ENCODE measurements at places on chromosomes 6 and 20.

GRCh38 chr20:401682-402495 is 6.2 kb upstream of the RBCK1 start:
- DNase-seq: no peak

DNA sequence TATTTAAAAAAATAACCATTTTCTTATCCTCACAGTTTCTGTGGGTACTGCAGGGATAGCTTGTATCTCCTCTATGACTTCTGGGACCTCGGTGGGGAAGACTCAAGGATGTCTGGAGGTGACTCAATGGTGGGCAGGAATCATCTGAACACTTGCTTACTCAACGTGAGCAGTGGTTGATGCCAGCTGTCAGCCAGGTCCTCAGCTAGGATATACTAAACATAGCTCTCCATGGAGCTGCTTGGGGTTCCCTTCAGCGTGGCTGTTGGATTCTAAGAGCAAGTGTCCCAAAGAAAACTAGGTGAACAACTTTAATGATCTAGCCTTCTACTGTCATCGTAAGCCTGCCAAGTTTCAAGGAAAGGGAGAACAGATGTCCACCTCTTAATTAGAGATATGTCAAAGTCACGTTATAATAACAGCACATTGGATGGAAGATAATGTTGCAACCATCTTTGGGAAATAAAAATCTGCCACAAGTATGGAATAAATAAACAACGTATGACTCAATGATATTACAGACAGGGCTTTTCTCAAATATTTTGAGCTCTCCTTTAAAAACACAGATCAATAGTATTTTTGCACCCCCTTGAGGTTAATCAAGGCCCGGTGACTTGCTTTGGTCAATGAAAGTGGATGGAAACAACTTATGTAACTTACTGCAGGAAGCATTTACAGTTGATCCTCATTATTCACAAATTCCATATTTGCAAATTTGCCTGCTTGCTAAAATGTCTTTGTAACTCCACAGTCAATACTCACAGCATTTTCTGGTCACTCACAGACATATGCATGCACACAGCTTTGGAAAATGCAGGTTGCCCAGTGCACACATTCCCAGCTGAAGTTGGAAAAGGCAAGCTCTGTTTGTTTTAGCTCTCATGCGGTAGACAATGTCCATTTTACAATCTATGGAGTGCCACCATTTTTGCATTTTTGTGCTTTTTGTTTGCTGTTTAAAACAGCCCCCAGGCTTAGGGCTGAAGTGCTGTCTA is 6.6 kb upstream of the HEBP2 start:
- DNase-seq: no peak

DNA sequence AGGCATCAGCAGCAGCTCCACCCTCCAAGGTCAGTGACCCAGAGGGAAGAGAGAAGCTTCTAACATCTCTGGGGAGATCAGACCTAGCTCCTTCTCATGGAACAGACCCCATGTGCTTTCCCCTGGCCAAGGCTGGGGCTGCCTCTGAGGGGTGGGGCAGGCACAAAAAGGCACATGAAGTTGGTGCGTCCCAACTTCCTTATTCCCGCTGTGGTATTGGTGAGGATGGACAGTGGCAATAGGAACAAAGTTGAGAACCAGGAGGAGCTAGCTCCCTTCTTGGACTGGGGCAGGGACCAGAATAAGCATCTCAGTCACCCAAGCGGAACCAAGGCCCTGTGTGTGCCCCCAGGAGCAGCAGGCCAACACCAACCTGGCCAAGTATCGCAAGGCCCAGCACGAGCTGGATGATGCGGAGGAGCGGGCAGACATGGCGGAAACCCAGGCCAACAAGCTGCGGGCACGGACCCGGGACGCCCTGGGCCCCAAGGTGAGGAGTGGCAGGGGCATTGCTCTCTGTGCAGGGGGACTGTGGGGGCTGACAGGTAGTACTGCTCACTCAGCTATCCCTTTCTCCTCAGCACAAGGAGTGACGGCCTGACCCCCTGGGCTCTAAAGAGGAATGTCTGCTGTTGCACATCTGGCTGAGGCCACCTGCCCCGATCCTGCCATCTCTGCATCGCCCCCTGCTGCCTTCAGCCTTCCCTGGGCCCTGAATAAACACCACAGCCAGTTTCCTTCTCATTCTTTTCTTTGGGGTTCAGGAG is 46.1 kb downstream of the MYH7B start:
- DNase-seq: no peak

- no peak for DNase-seq
These were observed 436.0 kb downstream of the HACE1 start for GRCh38 chr6:104423691-104424090.

- DNase-seq: peak; percentile 45
These were observed 61.9 kb upstream of the CITED2 start for GRCh38 chr6:139436200-139436956.

- no peak for DNase-seq
These were observed 42.0 kb downstream of the THEMIS start for GRCh38 chr6:127858727-127859391.

- DNase-seq: no peak
These were observed 32.6 kb downstream of the MAP7 start for GRCh38 chr6:136517582-136517981.
